ENCODE measurements at places on chromosomes 3 and 15.

DNA sequence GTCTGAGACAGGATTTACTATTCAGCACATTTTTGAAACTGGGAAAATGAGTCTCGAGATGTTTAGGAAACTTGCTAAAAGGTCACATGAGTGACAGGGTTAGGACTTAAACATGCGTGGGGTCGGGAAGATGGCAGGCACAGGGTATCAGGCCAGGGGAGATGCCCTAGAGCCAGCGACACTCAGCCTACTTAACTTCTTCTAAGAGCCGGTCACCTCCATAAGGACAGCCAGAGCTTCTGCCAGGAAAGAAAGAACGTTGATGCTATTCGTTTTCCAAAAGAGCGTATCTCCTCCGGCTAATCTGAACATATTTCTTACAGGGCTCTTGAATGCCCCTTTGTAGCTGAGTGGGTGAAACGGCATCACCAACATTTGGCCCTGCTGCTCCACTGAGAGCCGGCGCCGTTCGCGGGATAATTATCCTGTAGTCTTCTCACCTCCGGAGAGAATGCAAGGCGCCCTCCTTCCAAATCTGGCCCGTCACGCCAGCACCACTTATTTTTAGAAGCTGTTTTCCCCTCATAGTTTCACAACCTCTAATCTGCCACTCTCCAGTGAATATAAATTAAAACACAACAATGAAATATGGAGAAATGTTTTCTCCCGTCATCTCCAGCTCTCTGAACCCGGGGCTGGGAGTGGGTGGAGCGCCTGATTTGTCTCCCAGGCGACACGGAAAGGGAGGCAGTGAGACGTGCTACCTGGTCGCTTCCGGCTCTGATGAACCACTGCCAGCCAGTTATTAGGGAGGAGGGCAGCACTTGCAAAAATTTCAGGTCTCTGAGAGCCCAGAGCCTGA, 58.5 kb downstream of the LIPC start:
- no peak for DNase-seq

- no peak for DNase-seq
Measured at GRCh38 chr15:90249203-90249863, at the start of gene TTLL13. Gene TTLL13, plus strand, starts transcription at chr15:90249556. Its CDS starts 1,075 bp downstream, at chr15:90250631.

DNA sequence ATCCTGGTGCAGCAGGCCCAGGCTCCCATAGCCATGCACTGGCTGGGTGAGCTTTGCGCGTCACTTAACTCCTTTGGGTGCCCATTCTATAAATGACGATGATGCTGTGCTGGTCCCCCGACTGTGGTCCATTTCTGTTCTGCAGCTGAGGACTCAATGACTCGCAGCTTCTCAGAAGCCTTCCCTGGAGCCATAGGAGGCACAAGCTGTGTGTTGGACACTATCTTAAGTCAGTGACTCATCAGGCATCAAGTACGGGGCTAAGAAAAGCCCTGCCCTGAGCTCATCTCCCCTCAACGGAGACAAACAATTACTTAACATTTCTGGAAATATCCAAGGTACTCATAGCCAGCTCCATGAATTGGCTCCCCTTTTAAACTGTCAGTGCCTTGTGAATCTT, 13.8 kb upstream of the MUSTN1 start:
- no peak for DNase-seq

- no peak for DNase-seq
Measured at GRCh38 chr15:39997031-39997430, 42.0 kb downstream of the SRP14 start.

DNA sequence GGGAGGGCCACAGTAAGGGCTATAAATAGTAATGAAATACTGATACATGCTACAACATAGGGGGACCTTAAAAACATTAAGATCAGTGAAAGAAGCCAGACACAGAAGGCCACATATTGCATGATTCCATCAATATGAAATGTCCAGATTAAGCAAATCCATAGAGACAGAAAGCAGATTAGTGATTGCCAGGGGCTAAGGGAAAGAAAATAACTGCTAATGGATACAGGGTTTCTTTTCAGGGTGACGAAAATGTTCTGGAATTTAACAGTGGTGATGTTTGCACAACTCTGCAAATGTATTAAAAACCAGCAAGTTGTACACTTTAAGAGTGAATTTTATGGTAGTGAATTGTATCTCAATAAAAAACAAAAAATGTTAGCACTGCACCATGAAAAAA, 37.0 kb downstream of the PIK3R4 start:
- no peak for DNase-seq

GRCh38 chr3:47565734-47566550, 12.7 kb downstream of the CSPG5 start:
- DNase-seq = no peak

All from Jurkat, Clone E6-1 (cell line).